ENCODE measurements at places on chromosomes 16 and 17.
A peak's percentile ranks its signal among the peaks of the same experiment; 100 is the strongest.

- no peak overlapping the region for H3K4me3 ChIP-seq
- peak overlapping the region; percentile 68 for H3K27ac ChIP-seq
- DNase-seq = no peak
- no peaks in the 10 kb centered on the region for H3K27me3 ChIP-seq
Measured at GRCh38 chr16:12546918-12547607, 256.6 kb downstream of the CPPED1 start.

DNA sequence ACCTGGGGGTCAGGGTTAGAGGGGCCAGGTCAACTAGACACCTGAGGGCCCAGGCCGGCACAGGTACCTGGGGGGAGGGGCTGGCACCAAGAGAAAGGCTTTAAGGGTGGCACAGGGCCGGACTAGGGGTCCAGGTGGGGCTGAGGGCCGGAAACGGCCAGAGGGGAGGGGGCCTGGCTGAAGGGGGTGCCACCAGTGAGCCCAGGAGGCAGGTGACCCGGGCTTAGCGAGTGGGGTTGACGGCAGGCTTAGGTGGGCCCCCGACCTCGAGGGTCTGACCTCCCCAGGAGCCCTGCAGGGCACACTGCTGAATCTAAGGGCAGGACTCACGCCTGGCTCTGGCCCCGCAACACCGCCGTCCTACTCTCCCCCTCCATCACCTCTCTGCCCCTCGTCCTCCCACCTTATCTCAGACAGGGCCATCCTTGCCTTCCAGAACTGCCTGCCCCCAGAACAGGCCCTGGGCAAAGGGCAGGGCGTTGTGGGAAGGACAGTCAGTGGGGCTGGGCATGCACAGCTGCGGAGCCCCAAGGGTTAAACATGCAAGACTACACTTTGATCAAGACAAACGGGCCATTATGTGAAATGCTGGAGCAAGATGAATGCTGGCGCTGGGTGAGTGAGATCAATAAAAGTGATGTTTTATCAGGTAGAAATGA lies 44.4 kb downstream of the ACTG1 start:
- no peaks in the 10 kb centered on the region for H3K36me3 ChIP-seq
- H3K4me3 ChIP-seq = no peak overlapping the region
- no peaks in the 10 kb centered on the region for H3K4me1 ChIP-seq
- H3K27ac ChIP-seq = no peak overlapping the region
- DNase-seq = no peak
- H3K27me3 ChIP-seq = no peaks in the 10 kb centered on the region

DNA sequence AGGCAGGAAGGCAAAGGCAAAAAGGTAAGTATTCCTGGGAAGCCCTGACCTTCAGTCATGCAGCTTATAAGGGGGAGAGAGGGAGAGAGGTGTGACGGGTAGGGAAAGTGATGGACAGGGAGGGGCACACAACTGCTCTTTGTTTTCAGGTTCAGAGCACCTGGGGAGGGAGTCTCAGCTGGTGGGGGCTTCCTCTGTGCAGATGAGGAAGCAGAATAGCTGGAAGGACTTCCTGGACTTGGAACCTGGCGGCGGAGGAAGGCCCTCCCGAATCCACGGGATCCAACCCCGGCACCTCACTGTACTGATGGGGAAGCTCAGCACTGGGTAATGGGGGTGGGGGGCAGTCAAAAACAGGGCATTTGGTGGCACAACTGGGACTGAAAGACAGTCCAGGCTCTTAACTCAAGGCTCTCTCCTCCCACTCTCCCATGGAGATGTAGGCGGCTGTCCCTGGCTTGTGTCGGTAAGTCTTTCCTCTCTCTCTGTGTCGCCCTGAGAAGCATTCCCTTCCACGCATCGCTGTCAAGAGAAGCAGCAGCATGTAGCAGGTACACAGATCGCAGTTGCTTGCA lies 11.9 kb upstream of the PITPNM3 start:
- no peak overlapping the region for H3K27ac ChIP-seq
- no peak overlapping the region for H3K4me3 ChIP-seq
- no peak for DNase-seq
- peaks cover 15% of the 10 kb centered on the region for H3K27me3 ChIP-seq
- no peaks in the 10 kb centered on the region for H3K4me1 ChIP-seq

DNA sequence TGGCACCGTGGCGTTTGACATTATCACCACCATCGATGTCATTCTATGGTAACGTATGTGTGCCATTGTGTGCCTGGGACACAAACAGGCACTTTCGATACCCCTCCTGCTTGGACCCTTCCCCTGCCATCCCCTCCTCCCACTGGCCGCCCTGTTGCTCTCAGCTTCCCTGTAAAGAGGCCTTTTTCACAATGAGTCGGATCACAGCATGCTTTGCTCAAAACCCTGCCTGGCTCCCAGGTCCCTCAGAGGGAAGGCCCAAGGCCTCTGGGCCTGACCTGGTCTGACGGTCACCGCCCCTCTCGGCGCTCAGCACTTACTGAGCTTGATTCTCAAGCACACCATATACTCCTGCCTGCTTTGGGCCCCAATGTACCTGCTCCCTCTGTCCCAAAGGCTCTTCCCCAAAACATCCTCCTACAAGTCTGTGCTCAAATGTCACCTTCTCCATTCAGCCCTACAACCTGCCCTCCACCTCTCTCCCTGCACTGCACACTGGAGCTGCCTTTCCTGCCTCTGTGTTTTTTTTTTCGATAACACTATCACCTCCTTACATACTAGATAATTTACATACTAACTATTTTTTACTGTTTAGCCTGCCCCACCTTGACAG lies 303.8 kb downstream of the SOX9 start:
- H3K4me3 ChIP-seq = no peak overlapping the region
- no peak for DNase-seq
- H3K4me1 ChIP-seq = peaks cover 25% of the 10 kb centered on the region
- no peaks in the 10 kb centered on the region for H3K27me3 ChIP-seq
- no peak overlapping the region for H3K27ac ChIP-seq

DNA sequence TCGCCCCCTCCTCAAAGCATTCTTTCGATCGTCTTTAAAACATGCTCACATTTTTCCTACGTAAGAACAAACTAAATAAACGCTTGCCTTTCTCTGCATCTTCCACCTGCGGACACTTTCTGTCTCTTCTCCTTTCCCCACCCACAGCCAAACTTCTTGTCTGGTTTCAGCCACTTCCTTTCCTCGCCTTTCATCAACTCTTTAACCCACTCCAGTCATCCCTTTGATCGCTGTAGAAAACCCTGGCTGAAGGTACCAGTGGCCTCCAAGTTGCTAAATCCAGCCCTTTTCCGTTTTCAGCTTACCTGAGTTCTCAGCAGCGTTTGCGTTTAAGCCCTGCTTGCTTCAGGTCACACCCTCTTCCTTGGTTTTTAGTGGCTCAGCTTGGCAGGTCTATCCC lies 483 bp downstream of the RPA1 start:
- DNase-seq = peak; percentile 54
- peaks cover 68% of the 10 kb centered on the region for H3K36me3 ChIP-seq
- peaks cover 65% of the 10 kb centered on the region for H3K4me1 ChIP-seq
- peak overlapping the region; percentile 93 for H3K4me3 ChIP-seq
- H3K27me3 ChIP-seq = no peaks in the 10 kb centered on the region

DNA sequence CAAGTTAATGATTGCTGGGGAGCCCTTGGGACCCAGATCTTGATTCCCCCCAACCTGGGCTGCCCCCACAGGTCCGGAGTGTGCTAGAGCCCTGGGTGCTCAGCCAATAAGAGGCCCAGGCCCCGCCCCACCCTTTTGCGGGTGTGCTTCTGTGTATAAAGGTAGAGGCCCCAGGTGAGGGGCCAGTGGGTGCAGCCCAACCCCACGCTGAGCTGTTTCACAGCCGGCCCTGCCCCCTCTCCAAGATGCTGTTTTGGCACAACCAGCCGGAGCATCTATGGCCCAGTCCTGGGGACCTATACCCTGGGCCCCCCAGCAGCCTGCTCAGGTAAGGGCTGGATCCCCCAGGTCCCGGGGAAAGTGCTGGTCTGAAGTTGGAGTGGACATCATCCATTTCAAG lies 11.8 kb upstream of the STAC2 start:
- peak overlapping the region; percentile 63 for H3K27ac ChIP-seq
- H3K36me3 ChIP-seq = no peaks in the 10 kb centered on the region
- no peak for DNase-seq
- H3K4me3 ChIP-seq = no peak overlapping the region

DNA sequence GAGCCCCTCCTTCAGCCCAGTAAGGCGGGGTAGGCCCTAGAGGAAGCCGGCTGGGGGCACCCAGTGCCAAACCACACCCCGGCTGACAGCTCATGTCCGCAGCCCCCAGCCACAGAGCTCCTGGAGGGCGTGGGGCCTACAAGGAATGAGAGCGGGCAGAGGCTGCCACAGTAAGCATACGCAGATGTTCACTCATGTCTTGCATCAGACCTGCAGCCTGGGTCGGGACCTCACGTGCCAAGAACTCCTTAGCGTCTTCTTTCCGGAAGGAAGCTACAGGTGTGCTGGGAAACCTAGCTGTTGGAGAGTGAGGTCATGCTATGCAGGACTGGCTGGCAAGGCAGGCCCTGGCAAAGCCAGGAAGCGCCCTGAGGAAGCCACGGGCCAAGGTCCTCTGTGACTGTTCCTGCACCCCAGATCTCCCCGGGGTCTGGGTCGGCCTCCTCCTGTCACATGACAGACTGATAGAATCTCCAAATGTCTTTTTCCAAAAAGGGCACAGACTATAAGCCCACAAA lies 1.6 kb downstream of the ZNF598 start:
- H3K4me1 ChIP-seq = peaks cover 54% of the 10 kb centered on the region
- peak overlapping the region; percentile 93 for H3K27ac ChIP-seq
- DNase-seq = no peak
- peaks cover 60% of the 10 kb centered on the region for H3K36me3 ChIP-seq
- peak overlapping the region; percentile 90 for H3K4me3 ChIP-seq
- H3K27me3 ChIP-seq = no peaks in the 10 kb centered on the region

DNA sequence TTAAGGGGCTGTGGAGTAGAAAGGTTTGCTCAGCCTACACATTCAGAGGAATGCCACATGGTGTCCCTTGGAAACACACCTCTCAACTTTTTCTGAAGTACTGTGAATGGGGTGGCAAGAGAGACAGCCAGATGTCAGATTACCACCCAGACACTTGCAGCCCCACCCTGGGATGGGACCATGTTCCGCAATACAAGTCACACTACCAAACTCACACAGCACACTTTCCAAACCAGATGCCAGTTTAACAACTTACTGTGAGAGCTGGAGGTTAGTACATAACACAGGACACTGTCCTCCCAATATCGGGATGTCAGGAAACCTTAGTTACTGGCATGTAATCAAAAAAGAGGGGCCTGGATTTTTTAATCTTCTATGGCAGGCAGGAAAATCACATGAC lies 7.9 kb downstream of the USP7 start:
- peaks cover 93% of the 10 kb centered on the region for H3K4me1 ChIP-seq
- no peak overlapping the region for H3K4me3 ChIP-seq
- no peaks in the 10 kb centered on the region for H3K27me3 ChIP-seq
- H3K27ac ChIP-seq = peak overlapping the region; percentile 93

DNA sequence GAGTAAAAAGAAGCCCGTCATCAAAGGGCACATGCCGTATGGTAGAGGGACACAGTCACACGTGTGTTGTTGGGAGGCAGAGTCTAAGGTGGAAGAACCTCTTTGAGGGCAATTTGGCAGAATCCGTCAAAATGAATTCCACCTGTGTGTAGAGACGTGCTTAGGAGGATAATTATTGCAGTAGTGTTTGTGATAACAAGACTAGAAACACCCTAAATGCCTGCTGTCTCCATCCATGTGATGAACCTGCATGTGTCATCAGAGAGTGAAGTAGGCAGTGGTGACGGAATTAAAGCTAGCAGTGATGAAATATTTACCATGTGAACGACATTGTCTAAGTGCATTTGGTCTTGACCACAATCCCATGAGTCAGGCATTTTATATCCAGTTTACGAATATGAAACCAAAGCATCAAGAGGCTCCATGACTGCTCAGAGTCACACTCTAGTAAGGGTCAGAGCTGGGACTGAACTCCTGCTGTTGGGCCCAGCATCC lies 61.3 kb upstream of the ADORA2B start:
- no peak for DNase-seq
- peaks cover 19% of the 10 kb centered on the region for H3K4me1 ChIP-seq
- no peak overlapping the region for H3K4me3 ChIP-seq
- H3K27me3 ChIP-seq = no peaks in the 10 kb centered on the region

DNA sequence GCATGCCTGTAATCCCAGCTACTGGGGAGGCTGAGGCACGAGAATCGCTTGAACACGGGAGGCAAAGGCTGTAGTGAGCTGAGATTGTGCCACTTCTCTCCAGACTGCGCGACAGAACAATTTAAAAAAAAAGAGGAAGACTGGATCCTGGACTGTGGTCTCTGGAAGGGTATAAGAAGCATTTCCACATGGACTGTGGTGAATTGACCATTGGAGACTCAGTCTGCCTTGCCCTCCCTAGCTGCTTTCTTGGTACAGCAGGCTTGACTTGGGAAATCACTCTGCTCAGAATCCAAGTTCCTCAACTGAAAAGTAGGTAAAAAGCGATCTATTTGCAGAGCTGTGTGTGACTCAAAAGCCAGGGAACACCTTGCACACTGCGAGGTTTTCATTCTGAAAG lies 1.0 kb upstream of the MGRN1 start:
- peak overlapping the region; percentile 97 for H3K27ac ChIP-seq
- H3K27me3 ChIP-seq = no peaks in the 10 kb centered on the region
- peaks cover 23% of the 10 kb centered on the region for H3K36me3 ChIP-seq
- peak overlapping the region; percentile 99 for H3K4me3 ChIP-seq
- DNase-seq = no peak

GRCh38 chr16:74608944-74609343 lies 2.0 kb upstream of the GLG1 start:
- peak overlapping the region; percentile 61 for H3K27ac ChIP-seq
- peaks cover 28% of the 10 kb centered on the region for H3K36me3 ChIP-seq
- peaks cover 44% of the 10 kb centered on the region for H3K4me1 ChIP-seq
- no peaks in the 10 kb centered on the region for H3K27me3 ChIP-seq
- no peak for DNase-seq

DNA sequence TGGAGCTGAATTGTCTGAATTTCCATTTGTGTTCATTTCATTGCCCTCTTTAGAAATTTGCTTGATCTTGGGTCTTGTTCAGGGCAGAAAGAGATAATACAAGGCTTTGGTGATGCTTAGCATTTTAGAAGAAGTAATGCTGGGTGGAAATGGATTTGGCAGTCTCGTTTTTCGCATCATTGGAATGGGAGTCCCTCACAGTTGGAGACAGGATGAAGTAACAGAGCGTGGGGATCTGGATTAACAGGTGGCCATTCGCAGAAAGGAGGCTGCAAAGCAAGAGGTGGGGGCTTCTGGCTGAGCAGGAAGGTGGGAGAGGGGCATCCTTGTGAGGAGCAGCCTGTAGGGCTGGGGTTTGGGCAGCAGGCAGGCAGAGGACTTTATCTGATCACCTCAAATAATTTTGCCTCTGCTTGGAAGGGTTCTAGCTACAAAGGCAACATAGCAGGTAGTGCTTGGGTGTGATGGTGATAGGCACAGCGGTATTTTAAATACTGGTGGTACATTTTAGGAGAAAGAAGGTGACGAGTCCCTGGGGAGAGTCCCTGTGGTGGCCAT lies 17.0 kb downstream of the KSR1 start:
- peak overlapping the region; percentile 75 for H3K4me3 ChIP-seq
- no peaks in the 10 kb centered on the region for H3K27me3 ChIP-seq
- peaks cover 43% of the 10 kb centered on the region for H3K36me3 ChIP-seq
- DNase-seq = peak; percentile 78

GRCh38 chr17:44575403-44575802 lies 18.1 kb downstream of the FZD2 start:
- no peaks in the 10 kb centered on the region for H3K4me1 ChIP-seq
- no peak overlapping the region for H3K27ac ChIP-seq
- no peak overlapping the region for H3K4me3 ChIP-seq

GRCh38 chr17:63488851-63489250 lies 12.0 kb downstream of the ACE start:
- H3K4me3 ChIP-seq = no peak overlapping the region
- no peak for DNase-seq
- no peaks in the 10 kb centered on the region for H3K4me1 ChIP-seq
- H3K36me3 ChIP-seq = no peaks in the 10 kb centered on the region
